Cortex of kidney (tissue), 1 donor: ENCODE measurements at places on chromosomes 3 and 15.

GRCh38 chr3:140899363-140899762 lies 42.3 kb upstream of the SLC25A36 start:
- DNase-seq = no peak

DNA sequence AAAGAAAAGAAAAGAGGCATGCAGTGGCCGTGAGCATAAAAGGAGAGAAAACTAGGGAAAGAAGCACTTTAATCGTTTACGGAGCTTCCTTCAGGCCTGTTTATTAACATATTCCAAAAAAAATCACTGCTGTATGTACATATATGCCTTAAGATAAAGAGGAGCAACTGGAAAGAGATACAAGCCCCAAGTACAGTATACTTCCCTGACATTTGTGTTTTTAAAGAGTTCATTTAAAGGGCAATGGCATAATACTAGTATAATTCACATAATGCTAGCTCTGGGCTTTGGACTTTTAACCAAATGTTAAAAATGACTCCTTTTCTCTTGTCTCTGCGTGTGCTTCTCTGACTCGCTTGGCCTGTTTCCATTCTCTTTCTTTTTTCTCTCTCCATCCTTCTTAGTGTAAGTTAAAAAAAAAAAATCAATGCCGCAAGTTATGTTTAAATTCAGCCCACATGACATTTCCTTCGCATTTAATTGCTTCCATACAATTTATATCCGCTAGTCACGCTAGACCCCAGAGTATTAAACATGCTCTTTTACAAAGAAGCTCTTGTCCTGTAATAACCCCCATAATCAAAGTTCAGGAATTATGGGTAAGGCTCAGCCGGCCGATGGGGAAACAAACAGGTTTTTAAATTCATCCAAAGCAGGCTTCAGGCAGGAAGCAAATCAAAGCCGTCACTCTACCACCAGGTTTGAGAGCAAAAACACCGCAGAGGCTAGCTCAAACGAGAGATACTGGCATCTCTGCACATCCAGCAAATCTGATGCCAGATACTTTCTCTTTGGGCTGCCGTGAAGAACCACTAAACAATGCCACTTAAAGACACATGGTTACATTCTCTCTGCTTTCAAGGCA lies 19.4 kb downstream of the WWTR1 start:
- DNase-seq = no peak

DNA sequence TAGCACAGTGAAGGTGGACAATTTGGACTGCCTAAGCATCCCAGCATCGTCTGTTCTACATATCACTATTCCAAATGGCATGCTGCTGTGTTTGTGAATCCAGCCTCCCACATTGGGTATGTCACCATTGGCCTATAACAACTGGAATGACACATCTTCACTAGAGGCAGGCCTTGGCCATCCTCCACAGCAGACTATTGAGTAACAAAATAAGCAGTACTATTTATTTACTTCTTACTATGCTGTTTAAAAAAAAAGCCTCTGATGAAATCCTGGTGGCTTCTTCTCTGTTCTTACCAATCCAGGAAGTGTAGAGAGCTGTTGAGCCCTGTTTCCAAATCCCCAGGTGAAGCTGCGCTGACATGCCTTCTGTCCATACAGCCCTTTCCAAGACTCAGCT lies 30.6 kb upstream of the CERS3 start:
- no peak for DNase-seq

GRCh38 chr15:80695099-80695910 lies at the start of gene ABHD17C:
Gene ABHD17C (plus strand): TSS chr15:80695310. CDS start chr15:80695430, 120 bp downstream.
- no peak for DNase-seq

- DNase-seq = no peak
Measured at GRCh38 chr3:134453631-134454030, 32.2 kb downstream of the ANAPC13 start.

- DNase-seq = no peak
Measured at GRCh38 chr15:57551715-57552677, 39.7 kb upstream of the MYZAP start.

DNA sequence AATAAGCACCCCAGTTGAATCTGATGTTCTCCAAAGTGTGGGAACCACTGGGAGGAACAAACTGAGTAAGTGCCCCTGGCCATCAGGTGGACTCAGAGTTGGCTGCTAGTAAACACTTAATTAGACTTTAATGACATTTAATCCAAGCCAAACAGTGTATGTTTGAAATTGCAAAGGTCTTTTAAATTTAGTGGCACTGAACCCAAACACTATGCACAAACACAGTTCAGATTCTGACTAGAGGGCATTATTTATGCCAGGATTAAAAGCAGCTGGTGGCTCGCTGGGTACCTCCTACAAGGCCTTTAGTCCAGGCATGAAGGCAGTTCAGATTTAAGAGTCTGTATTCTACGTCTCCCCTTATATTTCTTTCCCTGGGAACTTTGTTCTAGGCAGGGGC lies 264.8 kb downstream of the CLSTN2 start:
- DNase-seq = no peak
